Nucleus accumbens (tissue), 56 donors: ENCODE measurements at places on chromosomes 2 and 18.

DNA sequence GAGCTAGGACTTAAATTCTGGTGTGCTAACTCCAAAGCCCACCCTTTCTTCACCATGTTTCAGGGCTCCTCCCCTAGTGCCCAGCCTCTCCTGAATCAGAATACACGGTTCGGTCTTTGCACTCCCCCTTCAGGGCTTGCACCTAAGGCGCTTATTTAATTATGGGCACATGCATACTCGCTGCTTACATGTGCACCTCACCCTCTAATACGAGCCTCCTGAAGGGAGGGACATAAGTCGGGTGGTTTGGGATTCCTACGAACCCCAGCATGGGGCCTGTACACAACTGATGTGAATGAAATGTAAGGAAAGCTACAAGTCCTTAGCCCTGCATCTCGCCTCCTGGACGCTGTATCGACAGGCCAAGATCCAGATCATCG, 435 bp downstream of the IFT172 start:
- no peak for DNase-seq

DNA sequence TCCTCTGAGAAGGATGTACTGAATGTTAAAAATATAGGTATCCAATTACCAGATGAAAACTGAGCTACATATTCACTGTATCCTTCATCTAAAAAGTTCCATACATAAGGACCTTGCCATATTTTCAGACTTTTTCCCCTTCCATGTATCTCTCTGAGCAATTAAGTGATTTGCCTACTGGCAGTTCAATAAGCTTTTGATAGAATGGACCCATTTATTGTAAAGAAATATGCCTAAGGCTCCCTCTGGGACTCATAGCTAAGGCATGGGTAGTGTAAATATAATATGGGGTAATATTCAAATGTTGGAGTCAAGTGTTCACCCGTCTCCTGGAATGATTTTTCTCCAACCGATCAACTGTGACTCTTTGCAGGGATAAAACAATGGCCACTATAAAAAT, 135.4 kb upstream of the FSHR start:
- DNase-seq: no peak

DNA sequence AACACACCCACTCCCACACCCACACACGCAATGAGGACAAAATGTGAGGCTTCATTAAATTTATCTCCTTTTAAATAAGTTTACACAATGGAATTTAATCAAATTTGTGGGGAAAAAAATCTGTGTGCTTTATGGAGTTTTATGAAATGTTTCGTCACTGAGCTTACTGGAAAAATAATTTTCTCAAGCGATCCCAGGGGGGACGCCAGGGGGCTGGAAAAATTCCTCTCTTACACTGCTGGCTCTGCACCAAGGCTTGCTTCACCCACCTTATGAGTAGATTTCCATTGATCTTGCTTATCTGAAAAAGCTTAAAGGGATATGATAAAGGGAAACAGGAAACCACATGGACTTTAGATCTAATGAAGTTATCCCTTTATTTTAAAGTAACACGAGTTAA, 95.5 kb downstream of the CABYR start:
- DNase-seq: no peak

- no peak for DNase-seq
These were observed 75.2 kb upstream of the CD28 start for GRCh38 chr2:203631068-203631757.

- no peak for DNase-seq
These were observed 53.4 kb downstream of the KLF7 start for GRCh38 chr2:207112383-207112782.
